ENCODE measurements at places on chromosomes 16 and 17. TPM values are rescaled to one million over a fixed set of nuclear protein-coding genes. Genes with fewer than 3 reads are reported as not detected.
A peak's percentile ranks its signal among the peaks of the same experiment; 100 is the strongest.

DNA sequence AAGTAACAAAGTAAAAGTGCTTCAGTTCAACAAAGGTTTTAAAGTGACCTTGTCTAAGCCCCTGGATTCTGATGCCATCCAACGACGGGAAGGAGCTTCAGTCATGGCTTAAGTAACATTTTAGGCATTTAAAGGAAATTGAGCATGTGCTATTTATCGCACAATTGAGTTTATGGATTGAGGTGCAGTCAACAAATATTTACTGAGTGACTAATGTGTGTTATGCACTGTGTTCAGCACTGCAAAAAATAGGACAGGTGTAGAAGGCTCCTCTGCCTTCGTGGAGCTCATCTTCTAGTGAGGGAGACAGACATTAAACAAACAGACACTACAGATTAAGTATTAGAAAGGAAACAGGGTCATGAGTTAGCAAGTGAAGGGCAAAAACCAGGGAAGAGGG, 12.5 kb downstream of the TMIGD1 start:
- no peak overlapping the region for H3K4me3 ChIP-seq
- peaks cover 4% of the 10 kb centered on the region for H3K4me1 ChIP-seq
- DNase-seq, result no peak
- H3K27ac ChIP-seq, result no peak overlapping the region

The RRAD gene
- 1.4 TPM for total RNA-seq

DNA sequence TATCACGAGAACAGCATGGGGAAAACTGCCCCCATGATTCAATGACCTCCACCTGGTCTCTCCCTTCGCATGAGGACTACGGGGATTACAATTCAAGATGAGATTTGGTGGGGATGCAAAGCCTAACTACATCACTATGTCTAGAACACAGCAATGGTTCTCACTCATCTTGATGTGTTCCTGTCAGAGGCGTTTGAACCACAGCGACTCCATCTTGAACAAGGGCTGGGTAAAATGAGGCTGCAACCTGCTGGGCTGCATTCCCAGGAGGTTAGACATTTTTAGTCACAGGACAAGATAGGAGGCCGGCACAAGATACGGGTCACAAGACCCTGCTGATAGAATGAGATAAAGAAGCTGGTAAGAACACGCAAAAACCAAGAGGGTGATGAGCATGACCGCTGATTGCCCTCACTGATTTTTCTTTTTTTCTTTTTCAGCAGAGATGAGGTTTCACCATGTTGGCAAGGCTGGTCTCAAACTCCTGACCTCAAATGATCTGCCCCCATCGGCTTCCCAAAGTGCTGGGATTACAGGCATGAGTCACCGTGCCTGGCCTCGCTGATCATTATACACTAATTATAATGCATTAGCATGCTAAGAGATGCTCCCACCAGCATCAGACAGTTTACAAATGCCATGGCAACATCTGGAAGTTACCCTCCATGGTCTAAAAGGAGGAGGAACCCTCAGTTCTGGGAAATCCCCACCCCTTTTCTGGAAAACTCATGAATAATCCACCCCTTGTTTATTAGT, 3.0 kb upstream of the PPY start:
- H3K27me3 ChIP-seq, result peaks cover 18% of the 10 kb centered on the region
- no peak overlapping the region for H3K27ac ChIP-seq
- DNase-seq, result peak; percentile 30
- no peaks in the 10 kb centered on the region for H3K36me3 ChIP-seq
- H3K4me3 ChIP-seq, result no peak overlapping the region

DNA sequence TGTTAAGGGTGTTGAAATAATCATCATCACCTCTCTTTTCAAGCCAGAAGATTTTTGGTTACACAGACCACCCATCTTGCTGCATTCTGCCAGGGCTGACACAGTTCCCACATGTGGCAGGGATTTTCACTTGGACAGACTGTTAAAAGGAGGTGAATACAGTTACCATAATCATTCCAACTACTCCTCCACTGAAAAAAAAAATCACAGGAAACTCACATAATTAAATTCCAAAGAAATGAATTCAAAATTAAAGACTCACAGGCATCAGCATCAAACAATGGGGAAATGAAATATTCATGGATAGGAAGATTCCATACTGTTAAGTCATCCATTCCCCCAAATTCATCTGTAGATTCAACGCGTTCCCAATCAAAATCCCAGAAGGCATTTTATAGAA, 209.4 kb downstream of the MRTFB start:
- no peaks in the 10 kb centered on the region for H3K4me1 ChIP-seq
- no peak overlapping the region for H3K4me3 ChIP-seq
- no peaks in the 10 kb centered on the region for H3K36me3 ChIP-seq
- H3K27me3 ChIP-seq, result no peaks in the 10 kb centered on the region
- H3K27ac ChIP-seq, result no peak overlapping the region

GRCh38 chr17:57993471-57994365, 5.7 kb upstream of the VEZF1 start:
- peaks cover 6% of the 10 kb centered on the region for H3K36me3 ChIP-seq
- DNase-seq, result no peak
- H3K27ac ChIP-seq, result no peak overlapping the region
- no peaks in the 10 kb centered on the region for H3K27me3 ChIP-seq

DNA sequence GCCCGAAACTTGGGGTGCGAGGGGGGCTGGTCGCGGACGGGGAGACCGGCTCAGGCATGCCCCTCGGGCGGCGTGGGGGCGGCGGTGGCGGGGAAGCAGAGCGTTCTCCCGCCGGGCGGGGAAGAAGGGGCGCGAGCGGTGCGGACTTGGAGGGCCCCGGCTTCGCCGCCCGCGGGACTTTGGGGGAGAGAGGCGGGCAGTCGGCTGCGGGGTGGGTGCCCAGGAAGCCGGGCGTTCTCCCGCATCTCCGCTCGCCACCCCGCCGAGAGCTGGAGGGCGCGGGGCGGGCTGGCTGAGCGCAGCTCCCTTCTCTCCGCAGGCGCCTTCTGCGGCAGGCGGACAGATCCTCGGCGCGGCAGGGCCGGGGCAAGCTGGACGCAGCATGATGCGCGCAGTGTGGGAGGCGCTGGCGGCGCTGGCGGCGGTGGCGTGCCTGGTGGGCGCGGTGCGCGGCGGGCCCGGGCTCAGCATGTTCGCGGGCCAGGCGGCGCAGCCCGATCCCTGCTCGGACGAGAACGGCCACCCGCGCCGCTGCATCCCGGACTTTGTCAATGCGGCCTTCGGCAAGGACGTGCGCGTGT, 772 bp downstream of the NTN1 start:
- H3K4me1 ChIP-seq, result no peaks in the 10 kb centered on the region
- peaks cover 47% of the 10 kb centered on the region for H3K27me3 ChIP-seq
- H3K36me3 ChIP-seq, result no peaks in the 10 kb centered on the region

All from IMR-90 (cell line).